ENCODE measurements at places on chromosomes 11 and 22.

GRCh38 chr11:82663535-82663934 lies 70.1 kb downstream of the FAM181B start:
- no peaks in the 10 kb centered on the region for H3K4me1 ChIP-seq
- DNase-seq, result no peak
- H3K4me3 ChIP-seq, result no peak overlapping the region
- H3K27me3 ChIP-seq, result no peaks in the 10 kb centered on the region

- peak overlapping the region; percentile 73 for H3K27ac ChIP-seq
- H3K36me3 ChIP-seq, result peaks cover 26% of the 10 kb centered on the region
- peak; percentile 78 for DNase-seq
- H3K27me3 ChIP-seq, result no peaks in the 10 kb centered on the region
These were observed 789 bp upstream of the KDM2A start for GRCh38 chr11:67118181-67118766.

DNA sequence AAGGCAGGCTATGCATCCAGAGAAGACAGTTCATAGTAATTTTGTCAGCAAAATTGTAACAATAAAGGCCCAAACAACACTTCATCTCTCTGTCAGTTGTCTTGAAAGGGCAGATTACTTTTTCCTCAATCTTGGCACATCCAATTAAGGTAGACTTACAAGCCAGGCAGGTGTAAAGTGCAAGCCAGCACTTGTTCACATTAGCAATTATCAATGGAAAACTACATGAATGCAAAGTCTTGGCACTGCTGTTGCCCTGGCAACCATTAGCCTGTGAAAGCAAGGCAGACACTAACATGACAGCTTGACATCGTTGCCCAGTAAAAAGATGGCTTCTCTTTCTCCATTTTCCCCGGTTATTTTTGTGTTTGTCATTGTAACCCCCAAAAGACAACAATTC lies 677.2 kb upstream of the TENM4 start:
- H3K27ac ChIP-seq, result no peak overlapping the region
- no peaks in the 10 kb centered on the region for H3K36me3 ChIP-seq
- no peak for DNase-seq

DNA sequence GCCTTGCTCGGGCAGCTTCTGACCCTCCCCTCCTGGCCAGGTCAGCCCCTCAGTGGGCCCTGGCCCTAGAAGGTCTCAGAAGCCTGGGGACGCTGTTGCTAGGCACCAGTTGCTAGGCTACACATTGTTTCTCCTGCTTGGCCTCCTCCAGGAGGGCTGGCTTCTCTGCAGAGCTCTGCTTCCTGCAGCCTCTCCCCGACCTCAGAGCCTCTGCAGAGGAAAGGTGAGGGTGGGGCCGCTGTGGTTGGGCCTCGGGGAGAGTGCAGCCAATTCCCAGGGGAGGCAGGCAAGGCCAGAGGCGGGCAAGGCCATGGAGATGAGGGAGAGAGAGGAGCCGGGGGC lies 27.6 kb upstream of the LRRC10B start:
- H3K4me3 ChIP-seq, result no peak overlapping the region
- H3K36me3 ChIP-seq, result no peaks in the 10 kb centered on the region
- no peak overlapping the region for H3K27ac ChIP-seq
- no peak for DNase-seq
- H3K27me3 ChIP-seq, result peaks cover 12% of the 10 kb centered on the region

GRCh38 chr11:102666331-102666957 lies 39.1 kb downstream of the MMP27 start:
- H3K36me3 ChIP-seq, result no peaks in the 10 kb centered on the region
- H3K4me1 ChIP-seq, result no peaks in the 10 kb centered on the region
- no peak overlapping the region for H3K4me3 ChIP-seq
- DNase-seq, result no peak
- no peaks in the 10 kb centered on the region for H3K27me3 ChIP-seq

- H3K4me3 ChIP-seq, result no peak overlapping the region
- peaks cover 9% of the 10 kb centered on the region for H3K27me3 ChIP-seq
- no peaks in the 10 kb centered on the region for H3K36me3 ChIP-seq
- H3K27ac ChIP-seq, result no peak overlapping the region
- DNase-seq, result no peak
- no peaks in the 10 kb centered on the region for H3K4me1 ChIP-seq
These were observed 95.2 kb upstream of the LDLRAD3 start for GRCh38 chr11:35848616-35849015.

GRCh38 chr22:25824828-25825423 lies 82.9 kb downstream of the MYO18B start:
- no peak overlapping the region for H3K4me3 ChIP-seq
- H3K27me3 ChIP-seq, result peaks cover 22% of the 10 kb centered on the region
- no peaks in the 10 kb centered on the region for H3K4me1 ChIP-seq

GRCh38 chr11:27358296-27358695 lies 4.7 kb downstream of the CCDC34 start:
- DNase-seq, result no peak
- H3K4me3 ChIP-seq, result no peak overlapping the region
- H3K4me1 ChIP-seq, result peaks cover 20% of the 10 kb centered on the region
- no peaks in the 10 kb centered on the region for H3K27me3 ChIP-seq
- H3K36me3 ChIP-seq, result peaks cover 8% of the 10 kb centered on the region

- H3K4me1 ChIP-seq, result peaks cover 43% of the 10 kb centered on the region
- peak overlapping the region; percentile 53 for H3K27ac ChIP-seq
- H3K4me3 ChIP-seq, result no peak overlapping the region
- no peaks in the 10 kb centered on the region for H3K27me3 ChIP-seq
- DNase-seq, result no peak
These were observed 5.7 kb downstream of the EIF3L start for GRCh38 chr22:37854946-37855345.

GRCh38 chr22:33886696-33887095 lies 33.6 kb downstream of the LARGE1 start:
- no peak overlapping the region for H3K4me3 ChIP-seq
- no peak overlapping the region for H3K27ac ChIP-seq
- peaks cover 8% of the 10 kb centered on the region for H3K27me3 ChIP-seq
- no peaks in the 10 kb centered on the region for H3K36me3 ChIP-seq
- no peak for DNase-seq

GRCh38 chr22:35024364-35024692 lies 41.6 kb upstream of the ISX start:
- peaks cover 63% of the 10 kb centered on the region for H3K27me3 ChIP-seq
- no peaks in the 10 kb centered on the region for H3K4me1 ChIP-seq
- no peak overlapping the region for H3K4me3 ChIP-seq
- no peak for DNase-seq
- H3K27ac ChIP-seq, result no peak overlapping the region

- peak; percentile 28 for DNase-seq
- H3K27me3 ChIP-seq, result no peaks in the 10 kb centered on the region
- H3K4me1 ChIP-seq, result peaks cover 16% of the 10 kb centered on the region
- no peak overlapping the region for H3K4me3 ChIP-seq
- H3K36me3 ChIP-seq, result peaks cover 4% of the 10 kb centered on the region
- no peak overlapping the region for H3K27ac ChIP-seq
These were observed 63.5 kb downstream of the BRD1 start for GRCh38 chr22:49764127-49764581.

DNA sequence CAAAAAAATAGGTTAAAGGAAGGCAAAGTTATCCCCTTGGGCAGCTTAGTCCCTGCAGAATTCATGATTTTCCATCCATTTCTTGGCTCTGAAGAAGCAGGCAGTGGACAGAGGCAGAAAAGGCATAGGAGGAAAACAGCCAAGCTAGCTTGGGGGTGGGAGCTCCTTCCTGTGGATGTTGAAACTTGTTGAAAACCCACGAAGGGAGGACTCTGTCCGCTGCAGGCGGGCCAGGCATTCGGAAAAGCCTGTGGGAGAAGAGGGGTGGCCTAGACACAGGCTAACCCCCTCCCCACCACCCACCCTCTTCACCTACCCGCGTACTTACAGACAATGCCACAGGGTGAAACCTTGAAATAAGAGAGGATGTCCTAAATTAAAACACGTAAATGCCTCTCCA lies 72.1 kb downstream of the C22orf31 start:
- H3K4me1 ChIP-seq, result peaks cover 19% of the 10 kb centered on the region
- no peak overlapping the region for H3K4me3 ChIP-seq
- DNase-seq, result no peak
- peaks cover 31% of the 10 kb centered on the region for H3K27me3 ChIP-seq

DNA sequence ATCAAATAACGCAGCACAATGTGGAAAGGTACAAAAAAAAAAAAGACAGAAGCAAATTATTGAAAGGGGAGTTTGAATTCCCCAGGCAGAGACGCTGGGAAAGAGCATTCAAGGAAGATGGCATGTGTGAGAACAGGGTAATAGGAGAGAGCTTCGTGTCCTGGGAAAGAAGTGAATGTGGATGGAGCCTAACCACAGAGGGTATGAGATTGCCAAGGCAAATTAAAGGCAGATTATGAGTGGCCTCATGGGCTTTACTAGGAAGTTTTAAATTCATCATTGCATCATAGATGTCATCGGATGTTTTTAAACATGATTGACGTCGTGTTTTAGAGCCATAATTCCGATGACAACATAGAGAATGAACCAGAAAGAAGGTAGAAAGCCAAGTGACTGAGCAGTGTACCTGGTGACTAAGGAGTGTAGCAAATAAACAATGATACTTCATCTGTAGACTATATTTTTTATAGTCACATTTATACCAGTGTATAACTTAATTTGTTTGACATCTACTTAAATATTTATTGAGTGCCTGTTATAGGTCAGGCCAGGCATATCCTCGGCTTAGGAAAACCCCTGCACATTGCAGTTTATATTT lies 151.4 kb downstream of the MSANTD4 start:
- no peak overlapping the region for H3K27ac ChIP-seq
- no peaks in the 10 kb centered on the region for H3K36me3 ChIP-seq
- no peaks in the 10 kb centered on the region for H3K4me1 ChIP-seq
- peaks cover 5% of the 10 kb centered on the region for H3K27me3 ChIP-seq
- H3K4me3 ChIP-seq, result no peak overlapping the region
- DNase-seq, result no peak

GRCh38 chr11:73141031-73141308 lies 1.1 kb downstream of the FCHSD2 start:
- H3K4me3 ChIP-seq, result peak overlapping the region; percentile 96
- H3K27ac ChIP-seq, result peak overlapping the region; percentile 93
- peaks cover 43% of the 10 kb centered on the region for H3K36me3 ChIP-seq
- no peak for DNase-seq

- no peak overlapping the region for H3K4me3 ChIP-seq
- H3K4me1 ChIP-seq, result no peaks in the 10 kb centered on the region
- H3K36me3 ChIP-seq, result no peaks in the 10 kb centered on the region
- DNase-seq, result no peak
- H3K27me3 ChIP-seq, result no peaks in the 10 kb centered on the region
These were observed 704.8 kb downstream of the DLG2 start for GRCh38 chr11:84922212-84922805.

- H3K4me3 ChIP-seq, result no peak overlapping the region
- DNase-seq, result no peak
- no peaks in the 10 kb centered on the region for H3K36me3 ChIP-seq
- H3K4me1 ChIP-seq, result no peaks in the 10 kb centered on the region
- no peak overlapping the region for H3K27ac ChIP-seq
These were observed 145.7 kb upstream of the B3GAT1 start for GRCh38 chr11:134557571-134558257.

DNA sequence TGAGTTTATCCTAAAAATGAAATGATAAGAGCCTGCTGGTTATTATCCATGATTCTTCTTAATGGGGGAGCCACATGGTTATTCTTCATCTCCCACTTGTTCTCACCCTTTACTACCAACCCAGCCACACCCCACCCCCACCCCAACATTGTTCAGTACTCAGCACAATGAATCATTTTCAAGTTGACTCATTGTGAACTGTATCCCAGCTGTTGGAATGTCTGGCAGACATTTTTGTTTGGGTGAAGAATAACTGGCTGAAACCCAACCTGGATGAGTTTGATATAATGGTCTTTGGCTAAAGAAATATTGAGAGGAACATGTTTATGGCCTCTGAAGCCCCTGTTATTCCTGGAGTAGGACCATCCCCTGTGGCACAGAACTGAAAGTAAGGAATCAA lies 136.2 kb downstream of the ELP4 start:
- H3K4me3 ChIP-seq, result no peak overlapping the region
- H3K36me3 ChIP-seq, result peaks cover 20% of the 10 kb centered on the region
- H3K27ac ChIP-seq, result no peak overlapping the region
- H3K4me1 ChIP-seq, result no peaks in the 10 kb centered on the region
- no peak for DNase-seq

DNA sequence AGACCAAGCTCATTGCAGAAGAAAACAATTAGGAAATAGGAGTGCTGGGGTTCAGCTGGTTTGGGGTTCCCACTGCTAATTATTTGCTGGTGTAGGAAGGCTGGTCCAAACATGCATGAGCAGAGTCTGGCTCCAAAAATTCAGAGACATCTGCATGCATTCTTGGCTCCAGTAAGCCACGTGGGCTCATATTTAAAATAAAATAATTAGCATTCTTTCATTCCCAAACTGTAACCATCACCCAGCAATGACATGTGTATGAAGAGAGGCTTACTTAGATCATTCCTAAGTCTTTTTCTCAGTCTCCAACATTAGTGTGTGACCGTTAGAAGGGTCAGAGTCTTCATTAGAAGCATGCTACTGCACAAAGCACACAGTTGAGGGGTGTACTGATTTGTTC lies 58.4 kb downstream of the EFCAB6 start:
- DNase-seq, result no peak
- no peaks in the 10 kb centered on the region for H3K4me1 ChIP-seq
- H3K36me3 ChIP-seq, result no peaks in the 10 kb centered on the region
- no peak overlapping the region for H3K27ac ChIP-seq
- peaks cover 32% of the 10 kb centered on the region for H3K27me3 ChIP-seq

- peak overlapping the region; percentile 96 for H3K27ac ChIP-seq
- peak; percentile 33 for DNase-seq
- peak overlapping the region; percentile 93 for H3K4me3 ChIP-seq
- peaks cover 48% of the 10 kb centered on the region for H3K36me3 ChIP-seq
- H3K27me3 ChIP-seq, result no peaks in the 10 kb centered on the region
- peaks cover 61% of the 10 kb centered on the region for H3K4me1 ChIP-seq
These were observed 857 bp downstream of the ARCN1 start for GRCh38 chr11:118572981-118573550.

- no peak overlapping the region for H3K27ac ChIP-seq
- H3K4me3 ChIP-seq, result no peak overlapping the region
- DNase-seq, result no peak
- peaks cover 47% of the 10 kb centered on the region for H3K27me3 ChIP-seq
- no peaks in the 10 kb centered on the region for H3K4me1 ChIP-seq
- no peaks in the 10 kb centered on the region for H3K36me3 ChIP-seq
These were observed 406.5 kb upstream of the B3GAT1 start for GRCh38 chr11:134818516-134818915.

- no peak for DNase-seq
- no peak overlapping the region for H3K4me3 ChIP-seq
- H3K4me1 ChIP-seq, result peaks cover 56% of the 10 kb centered on the region
- no peaks in the 10 kb centered on the region for H3K36me3 ChIP-seq
- no peaks in the 10 kb centered on the region for H3K27me3 ChIP-seq
These were observed 6.0 kb upstream of the CD248 start for GRCh38 chr11:66322732-66323427.
